Small intestine (tissue), 16 donors: ENCODE measurements at places on chromosomes 16 and 17. TPM values are rescaled to one million over a fixed set of nuclear protein-coding genes. Genes with fewer than 3 reads are reported as not detected.
A peak's percentile ranks its signal among the peaks of the same experiment; 100 is the strongest.

DNA sequence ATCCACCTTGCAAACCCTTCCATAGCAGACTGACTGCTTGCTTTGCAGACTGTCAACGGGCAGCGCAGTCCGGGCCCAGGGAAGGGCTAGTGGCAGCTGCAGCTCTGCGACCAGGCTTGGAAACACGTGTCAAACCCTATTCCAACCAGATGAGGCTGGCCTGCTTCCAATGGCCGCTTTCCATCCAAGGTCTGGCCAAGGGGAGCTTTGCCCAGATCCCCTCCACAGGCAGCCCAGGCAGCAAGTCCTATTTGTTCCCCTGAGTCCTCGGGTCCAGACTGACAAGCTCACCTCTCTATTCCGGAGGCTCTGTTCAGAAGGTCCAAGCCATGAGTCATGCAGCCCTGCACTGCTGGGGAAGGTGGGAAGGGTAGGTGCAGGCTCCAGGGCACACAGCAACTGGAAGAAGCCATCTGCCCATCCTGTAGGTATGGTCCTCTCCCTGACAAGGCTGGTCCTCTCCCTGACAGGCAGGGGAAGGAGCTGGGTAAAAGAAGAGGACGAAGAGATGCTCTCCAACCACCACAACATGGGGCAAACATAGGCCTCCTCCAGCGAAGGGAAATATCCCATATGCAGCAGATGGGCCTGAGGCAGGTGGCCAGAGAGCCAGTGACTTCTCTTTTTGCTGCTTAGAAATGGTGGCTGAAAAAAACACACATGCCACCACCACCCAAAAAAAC, 22.6 kb upstream of the AXIN2 start:
- no peak for DNase-seq

GRCh38 chr17:21214777-21215541, 998 bp upstream of the TMEM11 start:
- DNase-seq: no peak

GRCh38 chr17:77836557-77837041, 121.9 kb upstream of the TNRC6C start:
- DNase-seq: no peak

DNA sequence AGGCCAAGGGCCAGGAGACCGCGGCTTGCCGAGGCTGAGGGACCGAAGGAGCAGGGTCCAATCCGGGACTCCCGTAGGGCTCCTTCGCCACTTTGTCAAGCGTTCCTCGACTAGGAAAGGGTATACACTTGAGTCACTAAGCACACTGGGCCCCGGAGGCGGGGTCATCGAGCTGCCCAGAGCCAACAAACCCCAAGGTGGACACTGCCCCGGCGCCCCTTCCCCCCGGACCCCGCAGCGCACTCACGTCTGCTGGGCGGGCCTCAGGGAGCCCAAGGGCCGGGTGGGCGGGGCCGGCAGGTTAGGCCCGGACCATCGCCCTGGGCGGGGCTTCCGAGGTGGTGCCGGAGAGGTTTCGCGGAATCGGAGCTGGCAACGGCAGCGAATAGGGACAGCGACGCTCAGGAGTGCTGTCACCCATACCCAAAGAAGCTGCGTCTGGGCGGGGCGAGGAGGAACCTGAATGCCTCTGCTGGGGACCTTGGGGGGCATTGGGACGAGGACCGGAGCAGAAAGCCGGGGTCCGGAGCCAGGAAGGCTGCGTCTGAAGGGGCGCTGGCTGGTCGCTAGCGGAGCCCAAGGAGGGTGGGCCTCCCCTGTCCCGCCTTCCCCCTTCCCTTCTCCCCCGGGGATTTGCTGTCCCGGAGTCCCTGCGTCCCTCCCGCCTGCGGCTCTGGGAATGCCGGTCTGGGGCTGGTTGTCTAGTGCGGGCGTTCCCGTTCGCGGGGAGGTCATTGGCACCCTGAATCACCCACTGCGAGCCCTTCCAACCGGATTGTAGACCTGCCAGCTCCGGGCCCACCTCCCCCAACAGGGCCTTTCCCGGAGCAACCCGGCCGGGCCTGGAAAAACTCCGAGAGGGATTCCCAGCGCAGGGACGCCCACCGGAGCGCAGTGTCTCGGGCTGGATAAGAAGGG, 118.2 kb upstream of the SMURF2 start:
- peak; percentile 87 for DNase-seq

DNA sequence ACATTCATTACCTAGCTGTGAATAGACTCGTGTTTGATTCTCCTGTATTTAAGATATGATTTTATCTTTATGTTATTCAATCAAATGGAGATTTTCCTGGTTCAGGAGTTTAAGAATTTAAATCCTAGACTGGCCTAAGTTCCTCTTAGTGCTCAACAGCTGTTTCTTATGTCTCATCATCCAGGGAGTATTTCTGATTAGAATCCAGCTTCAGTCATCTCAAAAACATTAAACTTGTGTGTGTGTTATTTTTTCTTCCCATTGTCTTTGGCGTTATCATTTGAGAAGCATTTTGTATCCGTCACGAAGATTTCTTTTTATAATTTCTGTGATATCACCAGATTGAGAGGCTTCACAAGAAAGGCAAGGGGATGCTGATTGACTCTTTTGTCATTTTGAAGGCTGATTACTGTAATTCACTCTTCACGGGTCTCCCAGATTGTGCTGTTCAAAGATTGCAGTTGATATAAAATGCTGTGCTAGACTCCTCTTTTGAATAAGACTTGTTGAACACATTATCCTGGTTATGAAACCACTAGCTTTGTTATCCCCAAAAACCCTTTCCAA, 204.8 kb downstream of the CDH8 start:
- DNase-seq: no peak

GRCh38 chr17:65143889-65144604, 6.9 kb downstream of the RGS9 start:
- no peak for DNase-seq

DNA sequence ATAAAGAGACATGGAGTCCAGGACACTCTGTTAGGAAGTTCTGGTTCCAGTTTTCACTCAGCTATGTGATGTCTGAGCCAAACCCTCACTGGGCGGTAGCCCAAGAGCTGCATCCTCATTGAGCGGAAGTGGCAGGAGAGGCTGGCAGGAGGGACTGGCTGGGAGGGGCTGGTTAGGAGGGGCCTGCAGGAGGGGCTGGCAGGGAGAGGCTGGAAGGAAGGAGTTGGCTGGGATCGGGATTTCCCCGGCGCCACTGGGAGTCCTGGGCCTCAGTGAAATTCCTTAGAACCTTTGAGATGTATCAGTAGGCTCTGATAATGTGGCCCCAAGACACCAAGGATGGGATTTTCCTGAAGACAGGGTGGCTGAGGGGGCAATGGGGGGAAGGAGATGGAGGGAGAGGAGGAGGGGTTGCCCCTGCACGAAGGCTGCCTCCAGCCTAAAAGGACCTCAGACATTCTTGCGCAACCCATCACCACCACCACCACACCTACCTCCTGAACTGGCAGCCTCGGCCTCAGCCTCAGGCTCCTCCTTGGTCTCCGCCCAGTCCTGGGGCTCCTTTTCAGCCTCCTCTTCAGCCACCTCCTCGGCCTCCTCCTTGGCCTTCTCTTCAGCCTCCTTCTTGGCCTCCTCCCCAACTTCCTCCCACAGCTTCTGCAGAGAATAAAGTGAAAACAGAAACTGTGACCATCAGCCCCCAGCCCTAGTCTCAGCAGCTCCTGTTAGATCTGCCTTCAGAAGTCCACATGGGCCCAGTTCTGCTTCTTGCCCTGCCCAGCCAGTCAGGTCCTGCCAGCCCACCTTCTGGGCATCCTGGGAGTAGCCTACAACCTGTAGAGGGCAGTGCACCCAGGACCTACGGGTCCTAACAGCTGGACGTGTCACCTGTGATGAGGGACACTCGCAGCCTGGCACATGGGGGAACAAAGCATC, 31.7 kb downstream of the CNGB1 start:
- DNase-seq: no peak

DNA sequence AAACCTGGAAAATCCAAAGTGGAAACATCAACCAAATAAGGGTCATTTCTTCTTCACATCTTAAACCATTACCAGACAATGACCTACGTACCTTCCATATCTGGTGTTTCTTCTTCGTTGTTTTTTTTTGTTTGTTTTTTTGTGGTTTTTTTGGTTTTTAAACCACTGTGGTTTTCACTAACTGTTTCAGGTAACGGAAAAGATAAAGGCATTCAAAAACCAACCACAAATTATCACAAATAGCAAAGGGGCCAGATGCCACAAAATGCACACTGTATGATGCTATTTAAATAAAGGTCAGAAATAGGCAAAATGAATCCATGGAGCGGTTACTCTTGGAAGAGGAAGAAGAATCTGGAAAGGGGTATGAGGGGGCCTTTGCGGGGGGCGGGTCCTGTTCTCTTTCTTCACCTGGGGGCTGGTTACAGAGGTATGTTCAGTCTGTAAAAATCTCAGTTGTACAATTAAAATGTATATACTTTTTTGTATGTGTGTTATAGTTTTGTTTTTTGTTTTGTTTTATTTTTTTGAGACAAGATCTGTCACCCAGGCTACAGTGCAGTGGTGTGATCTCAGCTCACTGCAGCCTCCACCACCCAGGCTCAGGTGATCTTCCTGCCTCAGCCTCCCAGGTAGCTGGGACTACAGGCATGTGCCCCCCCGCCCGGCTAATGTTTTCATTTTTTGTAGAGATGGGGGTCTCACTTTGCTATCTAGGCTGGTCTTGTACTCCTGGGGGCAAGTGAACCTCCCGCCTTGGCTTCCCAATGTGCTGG, 29.6 kb downstream of the LITAF start:
- DNase-seq: no peak

GRCh38 chr16:87463722-87464690, 28.8 kb downstream of the ZCCHC14 start:
- DNase-seq: no peak

- peak; percentile 83 for DNase-seq
These were observed 247.0 kb upstream of the CIBAR2 start for GRCh38 chr16:85359147-85359822.

DNA sequence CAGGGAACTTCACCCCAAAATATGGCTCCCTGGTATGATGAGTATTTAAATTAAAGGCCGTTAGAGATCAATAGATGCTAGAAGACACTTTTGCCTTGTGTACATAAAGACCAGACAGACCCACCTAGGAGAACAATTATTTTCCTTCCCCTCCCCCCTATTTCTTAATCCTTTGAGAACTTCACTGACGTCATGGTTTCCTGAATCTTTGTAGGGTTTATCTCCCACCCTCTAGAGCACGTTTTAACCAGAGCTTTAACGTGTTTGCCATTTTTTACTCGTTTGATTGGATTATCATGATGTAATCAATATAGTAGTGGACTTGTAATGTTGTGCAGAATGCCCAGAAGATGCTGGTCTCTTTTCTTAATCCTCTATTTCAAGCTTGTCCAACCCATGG, 22.9 kb upstream of the XYLT2 start:
- no peak for DNase-seq

GRCh38 chr17:20922128-20922670, 120.6 kb downstream of the USP22 start:
- no peak for DNase-seq

HCRT gene
- polyA plus RNA-seq: not detected

KRTAP2-1 gene
- polyA plus RNA-seq: not detected

CDH13 gene
- 15.0 TPM for polyA plus RNA-seq

RAB26 gene
- polyA plus RNA-seq: 11.9 TPM

SLC2A4 gene
- polyA plus RNA-seq: 5.0 TPM
